Activated T-helper 9 cell treated with anti-CD3 and anti-CD28 coated beads, Interleukin-2, amount 50 U/mL, for 16 hours (primary cell): ENCODE measurements at places on chromosomes 7 and 10.

DNA sequence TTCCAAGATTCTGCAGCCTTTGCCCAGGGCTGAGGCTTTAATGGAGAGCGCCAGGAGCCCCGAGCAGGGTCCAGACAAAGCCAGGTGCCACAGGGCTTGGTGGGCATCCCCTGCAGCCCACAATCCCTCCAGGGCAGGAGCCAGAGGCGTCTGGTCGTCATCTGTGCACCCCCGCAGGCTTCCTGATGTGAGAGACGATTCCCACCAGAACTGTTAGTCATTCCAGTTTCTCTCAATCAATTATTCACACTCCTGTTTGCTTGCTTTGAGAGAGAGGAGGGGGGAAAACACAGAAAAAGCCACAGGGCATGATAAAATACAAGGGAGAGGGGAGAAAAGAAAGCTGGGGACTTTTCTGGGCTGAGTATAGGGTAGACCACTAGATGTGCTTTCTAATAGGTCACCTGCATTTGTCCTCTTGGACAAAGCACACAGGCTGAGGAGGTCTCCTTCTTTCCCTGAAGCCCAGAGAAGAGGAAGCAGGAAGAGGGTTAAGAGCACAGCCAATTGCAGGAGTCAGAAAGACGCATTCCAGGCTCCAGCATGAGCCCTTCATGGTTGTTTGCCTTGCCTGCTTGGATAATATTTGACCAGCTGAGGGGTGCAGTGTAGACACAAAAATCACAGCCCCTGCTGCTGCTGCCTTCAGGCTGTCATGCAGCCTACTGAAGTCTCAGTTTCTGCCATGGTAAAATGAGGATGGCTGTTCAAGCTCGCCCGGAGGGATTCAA is 194.4 kb downstream of the PLXNA4 start:
- DNase-seq, result no peak

DNA sequence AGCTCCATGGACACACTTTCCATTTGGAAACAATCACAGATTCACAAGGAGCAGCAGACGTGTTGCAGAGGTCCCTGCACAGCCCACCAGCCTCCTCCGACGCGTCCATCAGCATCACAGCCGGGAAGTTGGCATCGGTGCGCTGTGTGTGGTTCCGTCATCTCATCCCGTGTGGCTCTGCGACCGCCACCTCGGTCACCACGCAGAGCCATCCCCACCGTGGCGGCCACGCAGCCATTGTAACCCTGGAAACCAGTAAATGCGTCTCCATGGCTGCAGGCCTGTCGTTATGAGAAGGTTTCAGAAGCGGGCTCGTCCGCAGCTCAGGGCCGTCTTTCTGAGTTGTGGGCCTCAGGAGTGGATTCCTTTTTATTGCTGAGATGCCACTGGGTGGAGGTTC is 36.0 kb downstream of the FOXK1 start:
- DNase-seq, result no peak

GRCh38 chr7:30797176-30798040 is 26.2 kb downstream of the MINDY4 start:
- DNase-seq, result no peak

GRCh38 chr10:11331726-11332125 is 279.7 kb downstream of the USP6NL start:
- no peak for DNase-seq

GRCh38 chr7:116741625-116742316 is 69.8 kb downstream of the MET start:
- no peak for DNase-seq

GRCh38 chr10:80561950-80562349 is 24.2 kb downstream of the SH2D4B start:
- DNase-seq, result no peak

DNA sequence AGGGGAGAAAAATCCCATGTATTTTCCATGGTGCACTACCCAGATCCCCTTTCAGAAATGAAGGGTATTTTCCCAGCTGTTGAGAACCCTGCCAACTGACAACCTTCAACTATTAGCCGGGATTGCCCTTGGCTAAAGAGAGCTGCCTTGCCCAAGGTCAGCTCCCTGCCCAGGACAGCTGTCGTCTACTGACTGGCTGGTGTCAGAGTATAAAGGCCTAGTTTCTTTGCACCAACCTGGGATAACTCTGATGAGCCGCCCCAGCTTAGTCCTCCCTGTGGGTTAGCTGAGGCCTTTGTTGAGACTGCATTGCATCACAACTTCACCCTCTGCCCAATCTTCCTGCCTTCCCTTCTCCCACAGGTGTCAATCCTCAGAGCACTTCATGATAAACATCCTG is 147.2 kb upstream of the RHEB start:
- no peak for DNase-seq
